ENCODE measurements at places on chromosomes 2 and 18. TPM values are rescaled to one million over a fixed set of nuclear protein-coding genes. Genes with fewer than 3 reads are reported as not detected.

- no peak for DNase-seq
Measured at GRCh38 chr2:205187731-205188130, 494.6 kb upstream of the NRP2 start.

GRCh38 chr18:11991021-11991795 is 9.9 kb downstream of the IMPA2 start:
- no peak for DNase-seq

DNA sequence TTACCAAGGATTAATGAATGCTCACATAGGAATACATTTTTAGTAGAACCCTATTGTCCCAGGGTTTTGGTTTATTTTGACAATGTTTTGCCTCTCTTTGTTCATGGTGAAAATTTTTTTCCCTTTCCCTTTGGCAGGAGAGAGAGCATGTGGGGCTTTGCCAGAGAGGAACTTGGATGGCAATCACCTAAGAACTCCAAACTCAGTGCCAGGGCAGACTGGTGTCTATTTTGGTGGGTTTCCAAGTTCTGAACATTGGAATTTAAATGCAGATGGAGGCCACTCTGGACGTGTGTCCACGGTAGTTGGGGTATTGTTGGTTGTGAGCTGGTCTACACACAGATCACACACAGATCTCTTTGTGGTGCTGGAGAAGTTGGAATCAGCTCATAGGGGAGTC is 2091.1 kb upstream of the PIK3C3 start:
- DNase-seq = peak; percentile 5

Gene NCK2
- 51.1 TPM for total RNA-seq

Gene SLC25A52
- total RNA-seq = not detected

GRCh38 chr2:193520709-193521458 is 1326.2 kb upstream of the TMEFF2 start:
- DNase-seq = no peak

DNA sequence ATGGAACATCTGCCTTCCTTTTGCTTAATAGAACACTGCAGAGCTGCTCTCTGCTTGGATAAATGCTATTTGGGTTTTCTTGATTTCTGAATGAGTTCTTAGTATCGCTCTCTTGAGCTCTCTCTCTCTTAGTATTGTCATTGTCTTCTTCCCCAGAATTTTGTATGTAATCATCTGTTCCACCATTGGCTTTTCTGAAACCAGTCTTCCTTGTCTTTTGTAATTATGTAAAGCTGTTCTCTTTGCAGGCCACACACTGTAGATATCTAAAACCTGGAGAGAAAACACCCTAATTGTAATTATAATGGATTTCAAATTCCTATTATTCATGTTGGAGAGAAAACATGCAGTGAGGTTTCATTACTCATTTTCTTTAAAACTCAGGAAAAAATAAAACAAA is 333.1 kb upstream of the CHAC2 start:
- DNase-seq = no peak

DNA sequence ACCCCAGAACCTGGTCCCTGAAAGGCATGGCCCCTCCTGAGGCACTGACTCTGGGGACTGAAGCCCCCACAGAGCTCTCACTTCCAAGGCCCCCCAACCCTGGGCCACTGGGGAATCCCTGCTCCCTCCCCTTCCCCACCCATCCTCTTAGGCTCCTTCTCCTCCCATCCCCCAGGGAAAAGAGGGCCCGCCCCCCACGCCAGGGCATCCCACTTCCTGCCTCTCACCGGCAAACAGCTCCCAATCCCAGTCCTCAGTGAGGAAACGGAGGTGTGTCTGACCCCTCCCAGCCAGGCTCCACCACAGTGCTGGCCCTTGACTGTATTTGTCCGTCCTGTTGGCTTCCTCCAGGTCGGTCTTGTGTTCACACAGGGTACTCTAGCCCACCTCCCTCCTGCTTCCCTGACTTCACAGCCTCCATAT is 35.0 kb upstream of the PTMA start:
- peak; percentile 62 for DNase-seq

DNA sequence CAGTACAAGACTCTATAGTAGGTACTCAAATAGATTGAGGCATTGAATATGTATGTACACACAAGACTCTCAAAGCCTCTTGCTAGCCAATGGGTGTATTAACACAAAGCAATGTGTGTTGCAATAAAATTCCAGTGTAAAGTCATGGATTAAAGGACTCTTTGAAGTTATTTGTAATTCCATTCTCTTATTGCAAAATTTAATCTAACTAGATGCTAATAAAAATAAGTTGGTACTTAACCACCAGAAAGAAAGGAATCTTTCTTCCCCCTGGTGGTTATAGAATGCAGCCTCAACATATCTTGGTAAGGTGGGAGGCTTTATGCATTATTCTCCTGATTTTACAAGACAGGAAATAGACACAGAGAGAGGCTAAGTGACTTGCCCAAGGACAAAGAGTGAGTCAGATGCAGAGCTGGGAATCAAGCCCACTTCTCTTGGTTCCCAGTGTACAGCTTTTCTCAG is 18.0 kb downstream of the LRP1B start:
- DNase-seq = peak; percentile 20

Gene MSTN
- total RNA-seq = not detected

DNA sequence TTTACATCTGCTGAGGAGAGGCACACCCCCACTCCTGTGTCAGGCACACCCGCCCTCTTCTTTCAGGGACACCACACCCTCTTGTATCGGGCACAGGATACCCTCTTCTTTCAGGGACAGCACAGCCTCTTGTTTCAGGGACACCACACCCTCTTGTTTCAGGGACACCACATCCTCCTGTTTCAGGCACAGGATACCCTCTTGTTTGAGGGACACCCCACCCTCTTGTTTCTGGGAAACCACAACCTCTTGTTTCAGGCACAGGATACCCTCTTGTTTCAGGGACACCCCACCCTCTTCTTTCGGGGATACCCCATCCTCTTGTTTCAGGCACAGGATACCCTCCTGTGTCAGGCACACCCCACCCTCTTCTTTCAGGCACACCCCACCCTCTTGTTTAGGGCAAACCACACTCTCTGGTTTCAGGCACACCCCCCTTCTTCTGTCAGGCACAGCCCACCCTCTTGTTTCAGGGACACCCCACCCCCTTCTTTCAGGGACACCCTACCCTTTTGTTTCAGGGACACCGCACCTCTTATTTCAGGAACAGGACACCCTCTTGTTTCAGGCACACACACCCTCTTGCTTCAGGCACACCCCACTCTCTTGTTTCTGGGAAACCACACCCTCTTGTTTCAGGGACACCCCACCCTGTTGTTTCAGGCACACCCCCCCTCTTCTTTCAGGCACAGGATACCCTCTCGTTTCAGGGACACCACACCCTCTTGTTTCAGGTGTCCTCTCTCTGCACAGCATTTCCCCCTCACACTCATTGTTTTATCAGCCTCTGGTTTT is 96.2 kb downstream of the TPO start:
- DNase-seq = no peak

DNA sequence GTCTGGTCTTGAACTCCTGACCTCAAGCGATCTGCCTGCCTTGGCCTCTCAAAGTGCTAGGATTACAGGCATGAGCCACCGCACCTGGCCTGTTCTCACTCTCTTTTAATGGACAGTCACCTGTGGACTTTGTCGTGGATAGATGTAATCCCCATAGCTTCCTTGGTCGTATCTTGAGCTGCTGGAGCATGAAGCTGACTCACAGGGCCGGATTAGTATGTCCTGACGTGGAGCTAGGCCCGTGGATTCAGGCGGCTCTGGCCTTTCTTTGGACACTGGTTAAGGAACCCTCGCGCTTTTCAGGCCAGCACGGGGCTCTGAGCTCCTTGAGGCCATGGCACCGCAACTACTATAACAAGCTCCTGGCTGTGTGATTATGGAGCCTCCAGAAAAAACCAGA is 27.5 kb upstream of the GBX2 start:
- DNase-seq = no peak

DNA sequence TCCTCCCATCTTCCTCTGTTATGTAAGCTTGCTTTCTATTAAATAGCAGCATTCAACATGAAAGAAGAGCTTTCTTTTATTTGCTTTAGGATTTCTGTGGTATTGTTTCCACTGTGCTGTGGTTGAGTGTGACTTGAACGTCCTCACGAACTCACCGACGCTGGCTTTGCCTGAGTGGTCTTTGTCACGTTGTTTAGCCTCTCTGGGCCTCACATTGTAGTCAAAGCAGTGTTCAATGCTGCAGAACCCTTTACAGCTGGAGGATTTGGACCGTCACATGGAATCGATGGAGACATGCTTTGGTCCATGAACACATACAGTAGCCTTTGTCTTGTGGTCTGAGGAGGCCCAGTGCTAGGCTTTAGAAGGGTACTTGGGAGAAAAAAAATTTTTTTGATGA is 66.3 kb downstream of the TANC1 start:
- no peak for DNase-seq

Data from dermis blood vessel endothelial cell (primary cell).